ENCODE measurements at places on chromosomes 1 and 21.

- no peak for DNase-seq
Observed at GRCh38 chr1:31828341-31828740, 12.5 kb upstream of the SPOCD1 start.

DNA sequence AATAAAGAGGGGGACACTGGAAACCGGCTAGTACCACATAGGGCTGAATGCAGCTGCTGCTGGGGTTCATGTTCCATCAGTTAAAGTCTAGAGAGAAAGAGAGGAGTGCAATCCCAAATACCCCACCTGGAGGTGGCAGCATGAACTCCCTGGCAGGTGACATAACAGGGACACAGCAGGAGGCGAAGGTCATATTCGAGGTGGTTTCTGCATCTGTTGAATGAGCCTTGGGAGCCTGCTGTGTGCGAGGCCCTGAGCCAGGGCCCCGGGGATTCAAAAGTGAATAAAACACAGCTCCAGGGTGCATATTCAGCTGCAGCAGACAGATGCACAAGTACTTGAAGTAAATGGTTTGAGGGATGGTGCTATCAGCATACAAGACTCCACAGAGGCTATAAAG, 456.8 kb downstream of the SETD4 start:
- DNase-seq = no peak

DNA sequence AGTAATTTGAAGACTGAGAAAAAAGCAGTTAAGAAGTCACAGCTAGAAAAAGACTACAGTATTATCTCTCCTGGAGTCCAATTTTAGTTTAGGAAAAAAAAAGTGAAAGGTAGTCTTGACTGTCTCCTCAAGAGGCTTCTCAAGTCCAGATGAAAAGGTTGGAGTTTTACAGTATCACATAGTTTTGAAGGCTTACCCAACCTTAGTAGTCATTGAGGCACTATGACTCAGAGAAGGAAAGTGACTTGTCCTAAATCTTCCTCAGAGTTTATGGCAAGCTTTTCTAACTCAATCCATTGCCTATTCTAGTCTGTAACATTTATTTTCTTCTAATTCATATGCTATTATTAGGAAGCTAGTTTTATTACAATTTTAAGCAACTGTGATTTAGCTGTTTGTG, 174.9 kb downstream of the DPYD start:
- DNase-seq = no peak

DNA sequence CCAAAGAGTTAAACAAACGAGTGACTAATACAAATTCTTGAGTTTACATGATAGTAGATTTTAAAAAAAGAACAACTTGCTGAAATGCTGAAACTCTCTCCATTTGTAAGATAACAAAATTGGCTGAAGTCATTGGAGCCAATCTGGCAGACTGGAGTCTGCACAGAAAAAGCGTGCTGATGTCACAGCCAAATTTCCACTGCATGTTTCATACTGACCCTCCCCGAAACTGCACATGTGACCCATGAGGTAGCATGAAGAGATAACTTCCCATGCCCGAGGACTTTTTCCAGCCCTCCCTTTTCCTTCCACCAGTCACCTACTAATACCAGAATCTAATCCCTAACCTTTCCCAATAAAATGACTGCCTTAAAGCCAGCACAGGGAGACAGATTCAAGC, 1.2 kb upstream of the LELP1 start:
- no peak for DNase-seq
